COLO829 (cell line): ENCODE measurements at places on chromosomes 7 and 10.

DNA sequence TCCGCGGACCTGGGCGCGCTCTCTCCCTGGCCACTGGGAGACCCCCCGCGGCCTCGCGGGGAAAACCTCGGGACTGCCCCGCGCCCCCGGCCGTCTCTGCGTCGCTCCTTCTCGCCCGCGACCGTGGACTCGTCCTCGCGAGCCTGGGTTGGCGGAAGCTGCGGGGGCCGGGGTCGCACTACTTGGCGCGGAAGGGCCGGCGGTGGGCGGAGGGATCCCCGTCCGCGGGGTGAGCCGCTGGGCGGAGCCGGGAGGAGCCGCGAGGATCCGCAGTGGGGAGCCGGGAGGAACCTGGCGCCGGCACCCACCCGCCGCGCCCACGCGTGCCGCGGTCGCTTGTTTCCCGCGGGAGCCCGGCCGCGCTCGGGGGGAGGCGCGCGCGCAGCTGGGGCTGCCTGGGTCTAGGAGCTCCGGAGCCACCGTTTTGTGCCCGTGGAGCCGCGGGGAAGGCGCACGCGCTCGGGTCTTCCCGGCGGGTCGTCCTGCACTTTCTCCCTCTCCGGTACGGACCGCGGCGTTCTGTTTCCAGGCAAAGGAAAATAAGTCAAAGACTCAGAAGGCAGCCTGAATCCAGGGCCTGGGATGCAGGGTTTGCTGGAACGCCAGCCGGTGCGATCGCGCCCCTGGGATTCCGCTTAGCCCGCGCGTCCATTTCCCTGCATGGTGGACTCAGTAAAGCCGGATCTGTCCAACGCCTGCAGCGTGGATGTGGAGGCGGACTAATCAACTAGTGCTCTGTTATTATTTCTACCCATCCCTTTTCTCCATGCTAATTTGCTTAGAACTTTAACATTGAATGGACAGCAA lies 28.7 kb upstream of the KMT2C start:
- DNase-seq: peak; percentile 60

- DNase-seq: no peak
These were observed 210.6 kb downstream of the TPST1 start for GRCh38 chr7:66415659-66416265.

GRCh38 chr10:13608246-13608853 lies 21.6 kb downstream of the PRPF18 start:
- DNase-seq: peak; percentile 15

DNA sequence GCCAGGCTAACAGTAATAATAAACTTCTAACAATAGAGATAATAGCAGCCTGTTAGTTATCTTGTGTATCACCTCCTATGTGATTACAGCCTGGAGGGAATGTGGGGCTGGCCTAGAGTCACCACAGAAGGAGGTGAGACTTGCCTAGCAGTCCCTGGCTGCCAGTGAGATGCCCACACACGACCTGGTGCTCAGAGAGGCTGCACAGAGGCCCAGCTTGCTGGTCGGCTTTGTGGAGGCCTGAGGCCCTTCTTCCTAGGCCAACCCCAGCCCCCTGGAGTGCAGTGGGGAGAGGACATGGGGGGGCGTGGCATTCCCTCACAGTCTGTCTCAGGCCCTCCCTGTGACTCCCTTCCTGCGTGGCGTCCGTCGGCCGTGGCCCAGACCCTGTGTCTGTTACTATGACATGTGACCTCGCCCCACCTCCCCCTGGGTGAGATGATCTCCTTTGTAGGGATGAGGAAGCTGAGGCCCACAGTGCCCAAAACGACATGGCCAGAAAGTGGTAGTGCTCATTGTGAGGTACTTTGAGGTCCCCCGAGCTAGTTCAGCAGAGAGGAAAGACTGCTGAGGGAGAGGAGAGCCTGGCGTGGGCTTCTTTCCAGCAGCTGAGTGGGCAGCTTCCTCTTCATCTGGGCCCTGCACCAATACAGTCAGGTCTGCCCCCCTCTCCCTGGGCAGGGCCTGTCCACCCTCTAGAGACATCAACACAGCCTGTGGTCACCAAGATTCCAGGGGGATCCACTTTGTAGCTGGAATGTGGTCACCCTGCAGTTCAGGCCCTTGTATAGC lies 29.7 kb downstream of the UNC5B start:
- no peak for DNase-seq

DNA sequence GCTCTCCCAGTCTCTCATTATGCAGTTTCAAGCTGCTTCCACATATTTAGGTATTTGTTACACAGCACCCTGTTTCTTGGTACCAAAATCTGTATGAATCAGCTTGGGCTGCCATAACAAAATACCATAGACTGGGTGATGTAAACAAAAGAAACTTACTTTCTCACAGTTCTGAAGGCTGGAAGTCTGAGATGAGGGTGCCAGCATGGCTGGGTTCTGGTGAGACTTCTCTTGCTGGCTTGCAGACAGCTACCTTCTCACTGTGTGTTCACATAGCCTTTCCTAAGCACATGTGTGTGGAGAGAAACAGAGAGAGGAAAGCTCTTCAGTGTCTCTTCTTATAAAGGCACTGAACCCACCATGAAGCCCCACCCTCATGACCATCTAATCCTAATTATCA lies 15.7 kb upstream of the CBLL1 start:
- DNase-seq: no peak

- DNase-seq: no peak
These were observed 183.2 kb downstream of the ADK start for GRCh38 chr10:74334221-74334620.

DNA sequence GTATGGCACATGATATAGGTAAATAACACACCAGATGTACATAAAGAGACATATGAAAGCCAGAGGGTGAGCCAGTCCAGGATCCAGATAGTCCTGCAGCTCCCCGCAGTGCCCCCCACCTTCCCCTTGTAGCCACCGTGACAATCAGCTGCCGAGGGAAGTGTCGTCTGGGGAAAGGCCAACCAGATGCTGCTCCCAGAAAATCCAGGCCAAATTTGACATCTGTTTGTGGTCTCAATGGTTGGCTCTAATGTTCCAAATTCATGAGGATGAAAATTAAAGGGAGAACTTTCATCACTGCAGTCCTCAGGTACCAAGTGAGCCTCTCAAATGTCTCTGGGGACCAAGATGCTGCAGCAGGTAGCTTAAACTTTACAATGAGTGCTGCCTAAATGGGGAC lies 210.3 kb downstream of the PTEN start:
- no peak for DNase-seq

GRCh38 chr10:125721035-125721434 lies 1.5 kb downstream of the EDRF1 start:
- DNase-seq: no peak

DNA sequence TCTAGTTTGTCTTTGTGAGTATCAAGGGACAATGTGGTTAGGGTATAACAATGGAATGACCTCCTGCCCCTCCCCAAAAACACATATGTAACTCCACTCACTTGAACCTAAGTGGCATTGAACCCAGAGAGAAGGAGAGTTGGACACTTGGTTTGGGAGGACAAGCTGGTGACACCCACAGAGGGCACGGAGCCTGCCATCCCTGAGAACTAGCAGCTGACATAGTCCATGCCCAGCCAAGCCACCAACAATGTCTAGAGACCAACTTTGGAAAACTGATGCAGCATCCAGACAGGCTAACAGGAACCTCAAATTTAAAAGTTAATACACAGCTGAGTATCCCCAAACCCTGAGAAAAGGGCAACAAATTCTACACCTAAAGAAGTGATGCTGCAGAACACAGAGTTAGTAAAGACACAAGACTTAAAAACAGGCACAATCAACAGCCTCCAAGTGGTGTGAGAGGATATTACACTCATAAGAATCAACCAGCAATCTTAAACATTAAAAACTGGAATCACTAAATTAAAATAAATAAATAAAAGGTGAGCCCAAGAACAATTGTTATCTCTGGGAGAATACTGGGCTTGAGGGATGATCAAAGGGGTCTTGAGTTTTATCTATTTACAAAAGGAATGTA lies 27.2 kb downstream of the NUDCD3 start:
- DNase-seq: no peak

DNA sequence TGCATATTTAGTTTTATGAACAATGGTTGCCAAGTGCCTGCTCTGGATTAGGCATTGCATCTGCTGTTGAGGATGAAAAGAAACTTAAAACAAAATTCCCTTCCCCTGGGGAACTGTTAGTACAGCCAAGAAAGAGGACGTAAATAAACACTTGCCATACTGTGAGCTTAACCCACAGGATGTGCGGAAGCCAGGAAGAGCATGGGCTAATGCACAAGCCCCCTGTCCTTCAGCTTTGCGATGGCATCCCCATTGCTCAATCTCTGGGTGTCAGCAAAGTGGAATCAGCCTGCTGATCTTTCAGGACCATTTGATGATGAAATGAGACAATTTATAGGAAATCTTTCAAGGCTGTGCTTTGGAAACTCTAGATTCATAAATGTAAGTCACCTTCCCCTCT lies 399.9 kb upstream of the IGFBP3 start:
- DNase-seq: no peak

- no peak for DNase-seq
These were observed 60.2 kb downstream of the ADRA2A start for GRCh38 chr10:111137007-111137406.

DNA sequence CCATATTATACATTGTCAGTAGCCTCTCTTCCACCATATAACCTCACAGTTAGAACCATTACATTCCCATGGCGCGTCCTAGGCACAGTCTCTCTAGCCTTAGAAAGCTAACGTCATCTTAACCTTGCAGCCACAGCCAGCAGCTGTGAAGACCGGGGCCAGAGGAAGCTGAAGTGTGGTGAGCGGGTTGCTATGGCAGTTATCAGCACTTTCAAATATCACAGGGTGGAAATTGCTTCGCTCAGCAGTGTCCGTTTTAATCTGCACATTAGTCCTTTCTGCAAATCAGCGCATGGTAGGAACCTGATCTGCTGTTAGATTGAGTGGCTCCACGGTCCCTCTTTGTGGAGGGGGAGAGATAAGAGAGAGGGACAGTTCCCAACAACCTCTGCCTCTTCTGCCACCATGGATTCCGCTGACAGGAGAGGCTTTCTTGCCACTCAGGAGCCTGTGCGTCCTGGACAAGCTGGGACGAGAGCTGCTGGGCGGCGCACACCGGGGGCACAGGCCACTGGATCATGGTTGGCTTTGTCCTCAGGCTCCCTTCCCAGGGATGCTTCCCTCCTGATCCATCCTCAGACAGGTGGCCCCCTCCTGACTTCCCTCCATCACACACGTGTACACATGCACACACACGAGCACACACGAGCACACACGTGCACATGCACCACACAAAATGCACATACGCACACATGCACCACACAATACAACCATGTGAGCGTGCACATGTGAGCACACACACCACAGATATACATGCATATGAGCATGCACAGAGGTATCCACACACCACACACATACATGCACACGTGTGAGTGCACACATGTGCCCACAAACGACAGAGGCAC lies 93.8 kb downstream of the WDR37 start:
- DNase-seq: no peak

- no peak for DNase-seq
These were observed 54.1 kb upstream of the PPIF start for GRCh38 chr10:79292891-79293746.

GRCh38 chr10:23543691-23544380 lies 105.0 kb downstream of the OTUD1 start:
- no peak for DNase-seq

DNA sequence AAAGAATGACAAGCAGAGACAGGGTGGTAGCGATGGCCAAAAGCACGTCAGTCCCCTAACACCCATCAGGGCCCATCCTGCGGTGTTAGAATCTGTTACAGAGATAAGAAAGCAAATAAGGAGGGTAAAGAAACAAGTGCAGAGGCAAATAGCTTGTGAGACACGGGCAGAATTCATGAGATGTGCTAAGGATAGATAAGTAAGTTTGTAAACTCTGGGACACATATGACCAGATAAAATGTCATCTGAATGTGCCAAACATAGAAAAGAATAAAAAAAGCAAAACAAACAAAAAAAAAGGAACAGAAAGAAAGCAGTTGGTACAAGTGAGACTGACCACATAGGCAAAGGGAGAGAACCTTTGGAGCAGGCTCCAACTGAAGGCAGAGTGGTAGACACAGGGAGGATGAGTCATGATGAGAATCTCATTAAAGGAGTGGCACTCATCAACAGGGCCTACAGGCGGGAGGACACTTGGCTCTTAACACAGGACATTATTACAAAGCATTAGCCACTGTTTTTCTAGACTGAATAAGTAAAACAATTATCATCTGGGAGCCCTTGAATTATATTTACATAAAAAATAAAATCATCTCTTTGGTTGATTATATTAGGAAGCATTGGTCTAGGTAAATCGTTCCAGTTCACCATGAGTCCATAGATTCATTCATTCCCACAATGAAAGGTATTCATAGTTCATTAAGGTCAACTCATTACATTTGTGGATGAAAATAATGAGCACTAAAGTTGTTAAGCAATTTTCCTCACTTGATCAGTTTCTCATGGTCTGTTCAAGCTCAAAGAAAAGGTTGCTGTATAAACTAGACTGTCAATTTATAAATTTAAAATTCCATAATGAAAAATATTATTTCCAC lies 21.5 kb upstream of the EPHB6 start:
- no peak for DNase-seq

DNA sequence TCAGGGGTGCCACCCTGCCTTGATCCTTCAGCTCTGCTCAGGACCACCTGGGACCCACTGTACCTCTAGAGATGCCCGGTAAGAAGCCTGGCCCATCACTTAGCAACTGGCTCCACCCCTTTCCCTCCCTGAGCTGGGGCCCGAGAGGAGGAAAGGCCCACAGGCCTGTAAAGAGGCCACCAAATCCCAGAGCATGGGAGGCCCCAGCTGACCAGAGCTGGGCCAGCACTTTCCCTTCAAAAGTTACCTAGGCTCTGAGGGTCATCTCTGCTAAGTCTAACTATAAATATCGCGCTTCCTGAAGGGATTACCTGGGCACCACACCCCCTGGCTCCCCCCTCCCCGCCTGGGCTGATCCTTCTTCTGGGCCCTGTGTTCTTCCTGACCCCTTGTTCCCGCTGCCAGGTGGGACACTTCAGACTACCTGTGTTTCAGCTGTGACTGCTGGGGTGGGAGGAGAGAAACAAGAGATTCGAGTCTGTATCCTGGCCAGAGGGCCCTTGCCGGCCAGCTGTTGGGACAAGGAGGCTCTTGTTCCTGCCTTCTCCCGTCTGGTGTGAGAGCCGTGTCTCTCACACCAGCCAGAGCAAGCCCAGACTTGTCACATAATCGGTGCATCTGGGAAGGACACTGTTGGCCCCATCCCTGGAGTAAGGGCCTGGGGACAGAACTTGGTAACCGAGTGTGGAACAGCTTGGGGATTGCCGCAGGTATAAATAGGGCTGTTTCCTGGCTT lies 22.8 kb upstream of the ANKRD2 start:
- peak; percentile 51 for DNase-seq

GRCh38 chr7:22287412-22287811 lies 69.5 kb downstream of the RAPGEF5 start:
- no peak for DNase-seq

- DNase-seq: peak; percentile 11
These were observed 217.8 kb upstream of the HPS1 start for GRCh38 chr10:98664329-98665042.

GRCh38 chr10:128345353-128345752 lies 219.1 kb upstream of the MKI67 start:
- no peak for DNase-seq

DNA sequence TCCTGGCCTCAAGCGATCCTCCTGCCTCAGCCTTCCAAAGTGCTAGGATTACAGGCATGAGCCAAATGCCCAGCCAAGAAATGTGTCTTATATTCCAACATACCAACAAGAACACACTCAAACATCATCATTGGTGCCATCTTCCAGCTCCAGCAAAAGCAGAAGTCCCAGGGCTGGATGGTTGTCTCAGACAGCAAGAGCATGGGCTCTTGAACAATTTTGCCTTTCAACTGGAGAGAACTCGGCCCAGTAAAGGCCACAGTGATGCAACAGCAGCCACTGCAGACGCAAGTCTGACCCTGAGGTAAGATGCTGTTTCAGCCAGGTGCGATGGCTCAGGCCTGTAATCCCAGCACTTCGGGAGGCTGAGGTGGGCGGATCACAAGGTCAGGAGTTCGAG lies 52.8 kb upstream of the NFE2L3 start:
- DNase-seq: no peak
